Fibroblast of skin of abdomen (primary cell): ENCODE measurements at places on chromosomes 5 and 9.

GRCh38 chr5:58255970-58256369 lies 203.9 kb downstream of the PLK2 start:
- DNase-seq = no peak

DNA sequence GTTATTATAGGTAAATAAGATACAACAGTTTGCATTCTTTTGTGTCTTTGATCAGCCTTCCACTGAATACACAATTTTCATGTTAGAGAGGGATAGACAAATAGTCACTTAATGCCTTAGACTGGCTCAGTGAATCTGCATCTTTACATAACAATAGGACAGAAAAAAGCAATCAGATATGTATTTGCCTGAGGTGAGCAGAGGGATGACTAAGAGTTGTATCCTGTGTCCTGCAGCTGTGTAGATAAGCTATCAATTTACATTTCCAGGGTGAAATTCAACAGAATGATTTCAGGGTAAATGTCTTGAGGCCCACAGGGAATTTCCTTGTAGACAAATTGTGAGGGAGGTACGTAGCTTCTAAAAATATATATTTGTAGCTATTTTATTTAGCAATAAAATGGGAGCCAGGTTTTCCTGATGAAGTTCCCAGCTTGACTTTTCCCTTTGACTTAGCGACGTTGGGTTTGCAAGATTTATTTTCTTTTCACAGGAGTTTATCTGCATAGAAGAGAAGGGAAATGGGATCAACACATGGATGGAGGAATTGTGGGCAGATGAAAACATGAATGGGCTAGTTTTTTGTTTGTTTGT lies 586.1 kb upstream of the CDH6 start:
- no peak for DNase-seq

DNA sequence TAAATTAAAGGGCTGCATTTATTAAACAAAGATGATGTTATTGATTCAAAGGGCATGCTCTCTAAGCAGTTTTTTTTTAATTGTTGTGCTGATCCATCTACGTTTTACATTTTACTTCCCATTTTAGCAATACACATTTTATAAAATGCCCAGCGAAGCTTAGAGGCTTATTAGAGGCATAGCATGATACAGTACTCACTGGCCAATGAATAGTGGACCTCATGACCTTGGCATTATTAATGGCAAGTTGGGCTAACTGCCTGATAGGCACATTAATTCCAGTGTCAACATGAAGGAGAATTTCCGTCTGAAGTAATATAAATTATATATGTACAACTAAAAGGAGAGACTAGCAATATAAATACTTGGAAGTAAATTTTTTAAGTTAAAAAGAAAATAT lies 837.2 kb downstream of the EFNA5 start:
- no peak for DNase-seq

DNA sequence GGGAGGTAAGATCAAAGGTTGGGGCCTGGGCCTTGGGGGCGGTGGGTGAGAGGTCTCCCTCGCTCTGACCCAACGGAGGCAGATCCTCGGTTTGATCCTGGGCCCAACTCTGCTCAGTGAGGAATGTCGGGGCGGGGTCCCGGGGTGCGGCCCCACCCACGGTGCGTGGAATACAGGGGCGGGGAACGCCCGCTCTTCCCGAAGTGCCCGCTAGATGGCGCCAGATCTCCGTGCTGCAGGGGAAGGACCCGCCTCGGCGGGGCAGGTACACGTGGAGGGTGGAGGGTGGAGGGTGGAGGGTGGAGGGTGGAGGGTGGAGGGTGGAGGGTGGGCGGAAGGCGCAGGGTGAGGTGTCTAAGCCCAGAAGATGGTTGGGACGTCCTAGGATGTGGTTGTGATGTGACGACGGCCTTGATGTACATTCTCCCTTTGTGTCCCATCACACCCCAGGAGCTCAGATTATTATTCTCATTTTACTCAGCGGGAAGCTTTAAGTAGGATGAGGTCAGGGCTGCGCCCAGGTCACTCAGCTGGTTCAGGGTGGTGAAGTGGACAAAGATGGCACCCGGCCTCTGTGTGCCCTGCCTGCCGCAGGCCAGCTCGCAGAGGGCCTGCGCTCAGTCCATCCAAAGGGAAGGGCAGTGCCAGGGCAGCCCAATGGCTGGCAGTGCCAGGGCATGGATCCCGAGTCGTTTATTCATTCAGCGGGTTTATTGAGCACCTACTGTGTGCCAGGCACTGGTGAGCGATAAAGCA lies 9.4 kb upstream of the RPS14 start:
- DNase-seq = peak; percentile 67

GRCh38 chr5:14038341-14038959 lies 94.0 kb upstream of the DNAH5 start:
- DNase-seq = peak; percentile 89

- no peak for DNase-seq
Measured at GRCh38 chr9:109383947-109384346, 63.1 kb upstream of the EPB41L4B start.

DNA sequence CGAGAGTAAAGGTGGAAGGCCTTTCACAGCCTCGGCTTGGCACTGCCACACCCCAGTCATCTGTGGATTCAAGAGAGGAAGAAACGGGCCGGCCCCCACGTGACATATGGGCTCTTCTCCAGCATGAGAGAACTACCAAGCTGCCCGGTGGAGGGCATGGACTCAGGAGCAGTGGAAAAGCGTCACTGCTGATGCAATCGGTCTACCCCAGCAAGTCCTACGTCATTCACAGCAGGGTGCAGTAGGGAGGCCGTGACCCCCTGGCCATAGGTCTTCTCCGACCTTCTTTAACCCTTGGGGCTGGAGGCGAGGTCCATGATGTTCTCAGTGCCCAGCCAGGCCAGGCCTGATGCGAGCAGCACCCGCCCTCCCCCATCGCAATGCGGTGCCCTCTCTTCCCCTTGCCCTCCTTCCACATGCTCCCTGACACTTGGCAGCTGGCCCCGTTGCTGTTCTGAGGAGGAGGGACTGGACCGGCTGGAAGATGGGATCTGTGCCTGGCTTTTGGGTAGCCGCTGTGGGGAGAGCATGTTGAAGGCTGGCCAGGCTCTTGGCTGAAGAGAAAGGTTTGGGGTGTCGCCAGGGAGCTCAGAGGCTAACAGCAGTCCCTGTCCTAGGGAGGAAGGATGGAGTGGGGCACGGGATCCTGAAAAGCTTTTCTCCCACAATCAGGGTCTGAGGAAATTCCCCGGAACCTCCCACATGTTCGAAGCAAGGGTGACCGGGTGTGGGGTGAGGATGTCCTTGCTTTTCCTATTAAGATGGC lies 89.8 kb downstream of the LIFR start:
- DNase-seq = no peak

GRCh38 chr5:108003178-108003577 lies 332.4 kb upstream of the EFNA5 start:
- peak; percentile 25 for DNase-seq

- no peak for DNase-seq
Measured at GRCh38 chr9:114261026-114261425, 61.9 kb upstream of the ORM1 start.

DNA sequence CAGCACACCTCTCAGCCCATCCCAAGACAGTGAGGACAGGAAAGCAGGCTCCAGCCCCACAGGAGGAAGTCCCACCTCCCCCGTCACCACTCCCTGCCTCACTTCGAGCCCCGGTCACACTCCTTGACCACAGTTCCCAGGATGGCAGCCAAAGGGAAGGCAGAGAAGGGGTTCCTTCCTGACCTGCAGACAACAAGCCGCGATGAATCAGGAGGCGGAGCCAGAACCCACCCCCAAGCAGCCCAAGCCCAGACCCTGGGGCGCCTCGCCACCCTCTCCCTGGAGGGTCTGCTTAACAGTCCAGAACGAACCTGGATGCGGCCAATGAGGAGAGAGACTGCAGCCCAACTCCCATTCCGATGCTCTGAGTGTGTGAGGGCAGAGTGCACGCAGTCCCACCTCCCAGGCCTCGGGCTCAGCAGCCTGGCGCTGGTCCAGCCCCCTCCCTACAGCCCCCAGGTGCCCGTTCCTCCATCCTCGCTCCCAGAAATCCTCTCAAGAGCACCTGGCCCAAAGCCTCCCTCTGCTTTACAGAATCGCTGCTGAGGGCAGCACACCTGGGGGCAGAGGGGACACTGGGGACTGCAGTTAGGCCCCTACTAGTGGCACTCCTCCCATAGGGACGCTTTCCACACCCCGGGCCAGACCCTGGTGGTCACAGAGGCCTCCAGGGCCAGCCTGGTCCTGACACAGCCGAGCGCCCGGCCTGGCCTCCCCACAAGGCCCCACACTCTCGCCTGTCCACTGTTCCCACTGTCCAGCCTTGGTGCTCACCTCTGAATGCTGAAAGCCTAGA lies 69.6 kb upstream of the LRRTM2 start:
- DNase-seq = no peak

DNA sequence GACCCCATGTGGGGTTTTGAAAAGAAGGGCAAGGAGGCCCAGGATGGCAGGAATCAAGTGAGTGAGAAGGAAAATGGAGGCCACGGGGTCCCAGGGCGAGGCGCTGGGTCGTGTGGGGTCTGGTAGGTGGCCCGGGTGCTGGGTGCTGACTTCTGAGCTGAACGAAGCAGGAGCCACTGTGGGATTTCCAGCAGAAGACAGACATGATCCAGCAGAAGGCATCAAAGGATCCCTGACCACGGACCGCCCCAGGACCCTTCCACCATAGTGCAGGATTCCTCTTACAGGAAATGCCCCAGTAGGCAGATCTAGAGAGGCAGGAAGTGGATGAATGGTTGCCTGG lies 106.7 kb downstream of the ADAMTS2 start:
- DNase-seq = no peak

GRCh38 chr9:127397646-127398274 lies 791 bp downstream of the SLC2A8 start:
- DNase-seq = peak; percentile 9

DNA sequence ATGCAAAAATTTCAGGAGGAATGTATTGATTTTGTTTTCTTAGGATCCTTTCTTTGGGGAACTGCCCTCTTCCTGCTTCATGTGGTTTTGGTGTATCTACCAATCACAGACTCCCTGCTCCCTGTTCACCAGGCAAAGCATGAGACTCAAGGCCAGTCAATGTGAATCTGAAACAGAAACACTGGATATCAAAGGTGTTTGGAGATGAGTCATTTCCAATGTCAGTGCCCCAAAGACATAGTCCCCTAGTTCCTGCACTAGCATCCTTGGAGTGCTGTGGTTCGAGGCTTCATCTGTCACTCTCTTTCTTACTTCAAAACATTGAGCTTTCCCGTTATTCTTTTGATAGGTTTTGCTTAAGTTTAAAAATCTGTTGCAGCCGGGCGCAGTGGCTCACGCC lies 8.1 kb downstream of the PPP3R2 start:
- no peak for DNase-seq

DNA sequence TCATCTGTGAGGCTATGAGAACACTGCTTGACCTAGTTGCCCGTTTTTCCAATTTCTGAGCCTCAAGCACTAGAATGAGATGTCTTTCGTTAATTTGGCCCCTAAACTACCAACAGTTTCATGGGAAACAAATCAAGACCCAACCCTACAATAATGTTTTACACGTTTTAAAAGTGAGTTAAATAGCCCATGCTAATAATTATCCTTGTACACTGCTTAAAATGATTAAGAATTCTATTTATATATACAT lies 2.3 kb upstream of the NR3C1 start:
- no peak for DNase-seq

DNA sequence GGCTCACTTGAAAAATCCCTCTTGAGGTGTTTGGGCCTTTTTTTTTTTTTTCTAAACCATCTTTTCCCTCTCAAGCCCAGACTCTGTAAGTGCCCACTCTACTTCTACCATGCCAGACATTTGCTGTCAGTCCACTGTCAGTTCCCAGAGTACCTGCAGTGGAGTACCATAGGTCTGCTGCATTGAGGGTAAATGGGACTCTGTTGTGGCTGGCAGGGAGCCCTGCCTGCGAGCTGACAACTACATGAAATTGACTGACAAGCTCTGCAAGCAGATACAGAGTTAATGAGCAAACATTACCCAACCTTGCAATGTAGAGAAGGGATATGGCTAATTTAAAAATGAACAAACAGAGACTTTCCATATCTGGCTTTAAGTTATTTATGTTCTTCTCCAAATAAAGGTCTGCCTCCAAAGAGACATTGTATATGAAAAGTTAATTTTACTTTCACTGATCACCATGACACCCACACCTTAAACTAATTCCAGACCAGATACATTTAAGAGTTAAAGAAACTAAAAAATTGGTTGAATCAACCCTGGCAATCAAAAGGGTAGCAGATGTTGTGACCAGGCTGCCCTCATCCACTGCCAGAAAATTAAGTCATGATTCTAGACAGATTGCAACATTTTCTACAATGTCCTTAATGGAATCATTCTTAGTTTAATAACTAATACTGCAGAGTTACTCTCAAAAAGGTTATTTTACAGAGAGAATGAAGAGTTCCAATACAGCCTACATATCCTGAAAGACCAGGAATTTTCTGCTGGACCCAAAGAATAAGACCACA lies 100.4 kb upstream of the PAM start:
- DNase-seq = no peak

GRCh38 chr5:1466631-1467265 lies 21.5 kb upstream of the SLC6A3 start:
- DNase-seq = no peak

GRCh38 chr5:180645274-180646204 lies 3.9 kb downstream of the FLT4 start:
- no peak for DNase-seq

GRCh38 chr5:142846406-142846805 lies 76.2 kb downstream of the ARHGAP26 start:
- DNase-seq = no peak

GRCh38 chr9:110293248-110293647 lies 36.9 kb upstream of the TXN start:
- DNase-seq = no peak

GRCh38 chr5:90446961-90447360 lies 27.6 kb downstream of the MBLAC2 start:
- peak; percentile 60 for DNase-seq

DNA sequence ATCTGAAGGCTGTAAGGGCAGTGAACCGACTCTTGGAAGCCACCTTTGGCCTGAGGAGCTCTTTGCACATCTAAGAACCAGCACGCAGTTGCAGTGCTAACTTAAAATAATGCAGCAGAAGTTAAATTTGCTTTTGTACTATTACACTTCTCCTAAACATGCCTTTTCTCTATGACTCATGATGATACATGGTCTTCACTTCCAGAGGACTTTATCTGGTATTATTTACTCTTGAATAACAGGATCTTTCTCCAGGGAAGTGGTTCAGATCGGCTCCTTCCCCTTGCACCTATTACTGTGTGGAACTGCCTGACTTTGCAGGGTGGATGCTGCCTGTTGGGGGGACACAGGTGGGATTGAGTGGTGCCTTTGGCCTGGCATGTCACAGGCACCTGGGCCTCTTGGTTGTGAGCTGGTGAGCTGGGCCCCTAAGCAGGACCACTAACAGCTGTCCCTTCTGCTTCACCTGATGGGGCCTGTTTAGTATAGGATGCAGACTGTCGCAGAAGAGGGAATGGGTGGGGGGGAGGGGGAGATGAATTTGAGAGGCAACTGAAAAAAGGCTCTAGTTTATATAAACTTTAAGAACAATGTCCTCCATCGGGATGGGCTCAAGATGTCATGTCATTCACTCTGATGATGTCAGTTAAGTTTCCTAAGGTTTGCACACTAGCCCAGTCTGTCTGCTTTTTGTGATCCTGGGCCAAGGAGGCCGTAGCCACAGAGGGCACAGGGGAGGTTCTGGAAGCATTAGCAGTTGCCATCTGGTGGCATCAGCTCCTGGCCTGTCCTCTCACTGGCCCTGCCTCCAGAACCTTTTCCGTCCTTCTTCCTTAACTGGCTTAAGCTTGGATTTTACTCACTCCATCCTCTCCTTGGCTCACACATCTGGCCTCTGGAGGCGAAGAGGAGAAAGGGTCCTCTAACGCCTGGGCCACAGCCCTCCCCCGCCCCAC lies 33.9 kb upstream of the GABBR2 start:
- peak; percentile 37 for DNase-seq
